Activated CD4-positive, alpha-beta T cell treated with anti-CD3 and anti-CD28 coated beads, Interleukin-2, amount 10 ng/mL, durations not matched to agents 7 days and 5 days (primary cell): ENCODE measurements at places on chromosomes 1 and 21.

DNA sequence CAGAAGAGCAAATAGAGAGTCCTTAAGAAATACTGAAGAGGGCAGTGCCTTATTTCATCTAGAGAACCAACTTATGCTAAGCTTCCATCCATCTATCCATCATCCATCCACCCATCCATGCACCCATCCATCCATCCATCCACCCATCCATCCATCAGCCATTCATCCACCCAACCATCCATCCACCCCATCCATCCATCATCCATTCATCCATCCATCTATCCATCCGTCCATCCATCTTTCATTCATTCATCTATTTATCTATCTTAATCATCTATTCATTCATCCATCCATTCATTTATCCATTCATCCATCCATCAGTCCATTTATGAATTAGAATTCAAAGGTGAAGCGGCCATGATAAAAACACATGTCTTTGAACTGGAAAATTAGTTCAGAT, 171.5 kb upstream of the FMN2 start:
- DNase-seq = no peak

- no peak for DNase-seq
These were observed 49.1 kb upstream of the DR1 start for GRCh38 chr1:93296555-93297154.

DNA sequence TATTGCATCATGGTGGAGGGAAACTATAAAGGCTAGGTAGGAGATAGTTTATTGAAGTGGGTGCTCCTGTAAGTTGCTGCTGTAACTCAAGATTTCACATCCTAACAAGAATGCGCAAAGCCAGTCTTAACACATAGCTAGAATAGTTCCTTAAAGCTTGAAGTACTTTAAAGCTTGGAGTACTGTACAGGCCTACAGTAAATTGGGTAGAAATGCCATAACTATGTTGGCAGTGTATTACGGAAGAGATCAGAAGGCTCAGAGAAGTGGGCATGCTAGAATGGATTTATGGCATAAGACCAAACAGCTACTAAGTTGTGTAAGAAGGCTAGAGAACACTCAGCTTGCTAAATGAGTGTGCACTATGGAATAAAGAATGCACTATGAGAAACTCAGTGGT, 44.5 kb downstream of the DMRTA2 start:
- DNase-seq = no peak

DNA sequence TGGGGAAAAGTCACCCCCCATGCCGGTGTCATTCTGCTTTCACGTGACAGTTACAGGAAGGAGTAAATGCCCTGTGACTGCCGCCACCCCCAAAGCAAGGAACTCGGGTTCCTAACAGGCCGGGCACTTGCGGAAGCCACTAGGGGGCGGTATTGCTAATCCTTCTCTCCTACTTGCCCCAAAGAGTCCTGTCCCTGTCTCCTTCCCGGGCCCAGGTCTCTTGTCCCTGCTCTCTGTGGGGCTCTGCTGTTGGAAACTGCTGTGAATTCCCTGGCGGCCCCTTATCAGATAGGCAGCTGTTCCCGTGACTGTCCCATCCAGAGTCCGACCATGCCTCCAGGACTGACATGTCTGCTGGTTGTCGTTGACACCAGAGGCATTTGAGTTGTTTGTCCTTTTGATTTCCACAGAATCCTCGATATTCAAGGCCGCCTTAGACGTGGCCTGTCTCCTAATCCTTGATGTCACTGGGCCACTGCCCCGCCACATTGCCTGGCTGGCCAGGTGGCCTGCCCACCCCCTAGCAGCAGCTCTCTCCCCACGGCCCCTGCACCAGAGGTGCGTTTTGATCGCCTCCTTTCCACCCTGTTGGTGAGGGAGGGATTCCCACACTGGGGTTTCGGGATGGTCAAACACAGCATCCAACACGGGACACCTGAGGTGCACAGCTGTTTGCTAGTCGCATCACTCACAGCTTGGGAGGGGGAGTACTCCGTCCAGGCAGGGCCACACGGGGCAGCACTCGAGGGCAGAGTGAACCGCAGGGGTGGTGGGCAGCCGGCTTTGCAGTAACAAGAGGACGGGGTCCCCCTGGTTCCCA, 37.3 kb downstream of the CHAF1B start:
- DNase-seq = peak; percentile 30

GRCh38 chr1:202505356-202505755, 156.9 kb downstream of the PPP1R12B start:
- no peak for DNase-seq

DNA sequence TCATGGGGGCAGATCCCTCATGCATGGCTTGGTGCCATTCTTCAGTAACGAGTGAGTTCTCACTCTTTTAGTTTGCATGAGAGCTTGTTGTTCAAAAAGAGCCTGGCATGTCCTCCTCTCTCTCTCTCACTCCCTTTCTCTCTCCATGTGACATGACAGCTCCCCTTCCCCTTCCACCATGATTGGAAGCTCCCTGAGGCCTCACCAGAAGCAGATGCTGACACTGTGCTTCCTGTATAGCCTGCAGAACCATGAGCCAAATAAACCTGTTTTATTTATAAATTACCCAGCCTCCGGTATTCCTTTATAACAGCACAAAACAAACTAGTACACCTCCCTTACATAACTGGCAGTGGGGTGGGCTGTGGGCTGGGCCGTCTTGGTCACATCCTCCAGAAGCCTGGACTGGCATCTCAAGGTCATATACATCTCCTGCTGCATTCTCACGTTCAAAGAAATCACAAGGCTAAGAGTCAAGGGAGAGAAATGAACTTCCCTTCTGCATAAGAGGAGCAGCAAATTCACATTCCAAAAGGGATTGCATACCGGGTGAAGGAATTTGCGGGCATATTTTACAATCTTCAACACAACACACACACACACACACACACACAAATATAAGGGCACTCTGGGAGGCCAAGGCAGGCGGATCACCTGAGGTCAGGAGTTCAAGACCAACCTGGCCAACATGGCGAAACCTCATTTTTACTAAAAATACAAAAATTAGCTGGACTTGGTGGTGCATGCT, 2.3 kb upstream of the CCSAP start:
- DNase-seq = no peak

GRCh38 chr1:35809114-35810095, 1.6 kb downstream of the AGO4 start:
- no peak for DNase-seq

DNA sequence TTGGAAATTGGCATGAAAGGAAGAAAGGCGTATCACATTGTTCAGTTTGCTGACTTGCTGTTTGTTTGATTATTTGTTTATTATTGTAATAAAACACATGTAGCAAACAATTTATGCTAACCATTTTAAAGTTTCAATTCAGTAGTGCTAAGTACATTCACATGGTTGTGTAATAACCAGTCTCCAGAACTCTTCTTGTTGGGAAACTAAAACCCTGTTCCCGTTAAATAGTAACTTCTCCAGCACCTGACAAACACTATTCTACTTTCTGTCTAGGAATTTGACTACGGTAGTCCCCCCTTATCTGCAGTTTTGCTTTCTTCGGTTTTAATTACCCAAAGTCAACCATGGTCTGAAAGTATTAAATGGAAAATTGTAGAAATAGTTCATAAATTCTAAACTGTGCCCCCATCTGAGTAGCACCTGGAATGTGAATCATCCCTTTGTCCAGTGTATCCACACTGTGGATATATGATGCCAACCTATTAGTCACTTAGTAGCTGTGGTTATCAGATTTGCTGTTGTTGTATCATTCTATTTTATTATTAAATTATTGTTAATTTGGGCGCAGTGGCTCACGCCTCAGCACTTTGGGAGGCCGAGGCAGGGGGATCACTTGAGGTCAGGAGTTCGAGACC, 5.5 kb downstream of the MORC3 start:
- no peak for DNase-seq

DNA sequence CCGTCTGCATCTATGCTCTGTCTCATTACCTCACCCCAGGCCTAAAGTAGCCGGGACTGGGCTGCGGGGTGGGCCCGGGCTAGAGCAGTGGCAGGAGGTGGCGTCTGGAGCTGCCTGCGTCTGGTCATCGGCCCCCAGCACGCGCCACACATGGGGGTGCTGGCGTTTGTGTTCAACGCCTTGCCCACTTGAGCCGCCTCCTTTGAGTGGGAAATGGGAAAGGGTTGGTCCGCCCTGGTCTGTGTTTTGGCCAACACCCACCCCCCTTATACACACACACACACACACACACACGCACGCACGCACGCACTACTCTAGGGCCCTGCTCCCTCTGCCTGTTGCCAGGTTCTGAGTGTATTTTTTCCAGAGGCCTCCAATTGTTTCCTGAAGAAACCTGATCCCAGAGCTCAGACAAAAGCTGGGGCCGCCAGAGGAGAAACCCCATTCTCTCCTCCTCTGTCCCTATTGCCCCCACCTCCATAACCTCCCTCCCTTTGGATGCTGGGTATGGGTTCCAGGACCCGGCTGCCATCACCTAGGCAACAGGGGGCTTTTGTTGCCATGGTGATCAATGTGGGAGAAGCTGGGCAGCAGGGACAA, 10.1 kb downstream of the VANGL2 start:
- DNase-seq = no peak

DNA sequence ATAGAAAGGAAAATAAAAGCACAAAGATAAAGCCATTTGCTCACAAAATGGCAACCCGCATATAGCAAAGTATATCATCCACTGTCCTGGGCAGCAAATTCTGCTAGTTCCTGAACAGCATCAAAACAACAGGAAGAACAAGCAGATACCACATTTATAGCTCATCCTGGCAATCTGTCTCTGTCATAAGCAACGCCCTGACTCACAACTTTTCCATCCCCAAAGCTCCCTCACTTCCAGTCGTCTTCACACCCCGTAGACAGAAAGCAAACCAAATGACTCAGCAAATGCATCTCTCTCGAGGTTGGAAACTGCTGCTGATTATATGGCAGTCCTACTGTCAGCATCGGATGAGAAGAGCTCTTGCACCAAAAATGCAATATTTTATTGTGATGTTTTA, 65.8 kb downstream of the AK5 start:
- DNase-seq = no peak

DNA sequence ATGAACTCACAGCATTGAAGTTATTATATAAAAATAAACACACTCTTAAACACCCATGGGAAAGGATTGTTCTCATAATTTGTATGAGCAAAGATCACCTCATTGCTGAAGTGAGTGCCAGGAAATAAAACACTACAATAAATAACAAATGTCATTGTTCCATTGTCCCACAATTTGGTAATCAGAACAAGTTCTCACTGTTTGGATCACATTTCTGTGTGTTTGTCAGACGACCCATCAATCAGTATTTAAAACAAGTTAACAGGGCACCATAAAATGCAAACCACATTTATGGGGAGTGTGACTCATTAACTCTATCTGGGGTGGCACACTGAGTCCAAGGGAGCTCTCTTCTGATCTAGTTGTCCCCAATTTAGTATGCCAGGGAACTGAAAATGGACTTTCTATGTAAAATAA, 124.5 kb downstream of the PTPRC start:
- DNase-seq = no peak
